Body of pancreas (tissue), 4 donors: ENCODE measurements at places on chromosomes 7 and 10.

- no peaks in the 10 kb centered on the region for H3K36me3 ChIP-seq
- H3K4me3 ChIP-seq: no peak overlapping the region
- no peaks in the 10 kb centered on the region for H3K4me1 ChIP-seq
- DNase-seq: no peak
Observed at GRCh38 chr10:121322776-121323175, 275.5 kb downstream of the FGFR2 start.

- no peak overlapping the region for H3K4me3 ChIP-seq
- DNase-seq: peak; percentile 84
- no peaks in the 10 kb centered on the region for H3K4me1 ChIP-seq
Observed at GRCh38 chr7:33895025-33895804, 10.1 kb upstream of the BMPER start.

- H3K4me1 ChIP-seq: peaks cover 11% of the 10 kb centered on the region
- no peak overlapping the region for H3K27ac ChIP-seq
- no peaks in the 10 kb centered on the region for H3K27me3 ChIP-seq
- H3K36me3 ChIP-seq: no peaks in the 10 kb centered on the region
- DNase-seq: peak; percentile 41
Observed at GRCh38 chr10:28722065-28722803, 44.9 kb downstream of the BAMBI start.

DNA sequence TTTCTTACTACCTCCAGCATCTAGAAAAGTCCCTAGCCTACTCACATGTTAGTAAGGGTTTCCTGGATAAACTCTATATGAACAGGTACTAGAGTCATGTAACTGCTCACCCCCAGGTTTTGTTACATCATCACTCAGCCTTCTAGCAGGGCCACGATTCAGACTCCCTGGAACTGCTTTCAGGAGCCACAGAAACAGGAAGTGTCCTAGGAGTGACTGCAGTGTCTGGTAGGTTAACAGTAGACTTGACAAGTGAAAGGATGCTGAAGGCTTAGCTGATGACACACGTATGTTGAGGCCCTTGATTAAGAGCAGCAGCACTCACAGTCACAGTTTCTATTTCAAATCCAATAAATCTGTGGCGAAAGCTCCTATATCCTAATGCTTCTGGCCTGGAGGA lies 101.2 kb downstream of the DNMBP start:
- H3K4me3 ChIP-seq: no peak overlapping the region
- H3K36me3 ChIP-seq: peaks cover 32% of the 10 kb centered on the region
- H3K4me1 ChIP-seq: peaks cover 17% of the 10 kb centered on the region
- DNase-seq: no peak

DNA sequence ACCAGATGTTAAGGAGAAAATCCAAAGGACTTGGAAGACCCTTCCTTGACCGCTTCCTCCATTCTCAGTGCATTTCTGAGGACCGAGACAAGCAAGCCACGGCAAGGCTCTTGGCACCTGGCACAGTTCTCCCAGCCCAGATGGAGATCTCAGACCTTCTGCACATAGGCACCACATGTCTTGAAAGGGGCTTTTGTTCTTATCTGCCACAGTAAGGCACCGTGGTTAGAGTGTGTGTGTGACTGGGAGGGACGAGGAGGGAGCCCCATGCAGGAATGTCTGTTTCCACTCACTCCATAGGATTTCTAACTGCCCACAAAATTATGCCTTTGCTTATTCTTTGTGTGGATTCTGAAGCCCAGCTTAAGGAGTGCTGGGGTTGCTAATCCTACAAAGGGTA lies 10.3 kb upstream of the WDR86 start:
- no peaks in the 10 kb centered on the region for H3K27me3 ChIP-seq
- no peaks in the 10 kb centered on the region for H3K4me1 ChIP-seq
- DNase-seq: no peak
- H3K36me3 ChIP-seq: no peaks in the 10 kb centered on the region

DNA sequence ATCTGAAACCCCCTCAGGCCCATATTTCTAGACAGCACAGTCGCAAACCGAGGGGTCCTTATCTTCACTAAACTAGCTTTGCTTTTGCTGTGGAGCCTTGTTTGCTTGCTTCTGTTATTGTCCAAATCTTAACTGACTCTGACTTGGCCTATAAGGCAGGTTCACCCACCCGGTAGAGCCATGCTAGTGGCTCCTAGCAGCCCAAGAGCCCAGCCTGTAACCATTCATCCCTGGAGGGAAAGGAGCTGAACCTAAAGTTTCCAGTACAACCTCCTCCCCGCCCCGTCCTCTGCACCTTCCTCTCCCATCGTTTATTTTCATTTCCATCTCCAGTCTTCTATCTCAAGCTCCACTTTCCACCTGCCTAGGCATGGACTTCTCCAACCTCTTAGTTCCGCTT lies 345.7 kb downstream of the PTPRN2 start:
- no peaks in the 10 kb centered on the region for H3K4me1 ChIP-seq
- DNase-seq: no peak
- H3K27me3 ChIP-seq: no peaks in the 10 kb centered on the region
- H3K36me3 ChIP-seq: no peaks in the 10 kb centered on the region

GRCh38 chr10:84933402-84933801 lies 605.0 kb downstream of the CCSER2 start:
- H3K4me1 ChIP-seq: no peaks in the 10 kb centered on the region
- no peaks in the 10 kb centered on the region for H3K36me3 ChIP-seq
- no peak for DNase-seq
- H3K27ac ChIP-seq: no peak overlapping the region
- no peak overlapping the region for H3K4me3 ChIP-seq

DNA sequence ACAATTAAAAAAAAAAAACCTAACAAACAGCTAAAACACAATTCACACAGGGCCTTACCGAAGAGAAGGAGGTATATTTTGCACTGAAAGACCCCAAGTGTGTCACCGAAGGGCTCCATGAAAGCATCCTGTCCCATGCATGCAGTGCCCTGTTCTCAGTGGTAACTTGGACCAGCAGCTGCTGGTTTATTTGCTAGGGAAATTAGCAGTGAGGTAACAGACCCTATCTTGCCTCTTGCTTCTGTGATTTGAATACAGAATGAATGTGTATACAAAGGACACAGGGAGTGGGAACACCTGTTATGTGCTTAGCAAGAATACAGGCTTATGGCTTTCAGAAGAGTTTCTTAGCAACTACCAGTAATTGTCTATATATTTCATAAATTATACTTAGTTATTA lies at the start of gene HEPACAM2:
Gene HEPACAM2 (minus strand): TSS at position 160 of the 400 bp plus-strand sequence.
- H3K4me3 ChIP-seq: no peak within 1 kb of the TSS
- H3K27me3 ChIP-seq: no peaks in the 10 kb centered on the region
- H3K36me3 ChIP-seq: no peaks in the 10 kb centered on the region
- no peak within 1 kb of the TSS for H3K27ac ChIP-seq
- no peak for DNase-seq

GRCh38 chr7:71626206-71626605 lies 494.3 kb downstream of the GALNT17 start:
- no peak overlapping the region for H3K27ac ChIP-seq
- no peaks in the 10 kb centered on the region for H3K27me3 ChIP-seq
- H3K4me3 ChIP-seq: no peak overlapping the region
- no peaks in the 10 kb centered on the region for H3K36me3 ChIP-seq
- no peaks in the 10 kb centered on the region for H3K4me1 ChIP-seq
- DNase-seq: no peak

DNA sequence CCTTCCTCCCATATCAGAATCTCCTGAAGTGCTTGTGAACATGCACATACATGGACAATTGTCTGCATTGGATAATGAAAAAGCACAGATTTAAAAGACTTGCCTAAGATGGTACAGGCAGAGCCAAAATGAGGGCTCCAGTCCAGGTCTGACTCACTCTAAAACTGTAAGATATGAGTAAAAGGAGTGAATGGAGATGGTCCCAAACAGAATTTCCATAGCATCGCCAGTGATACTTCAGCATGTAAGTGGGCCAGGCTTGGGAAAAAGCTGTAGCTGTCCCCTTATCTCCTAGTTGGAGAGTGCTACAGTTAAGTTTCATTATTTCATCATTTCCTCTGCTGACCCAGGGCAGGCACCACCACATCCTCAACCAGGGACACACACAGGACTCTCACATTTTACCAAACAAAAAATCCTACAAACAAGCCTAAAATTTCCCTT lies 26.4 kb upstream of the IL6 start:
- no peak overlapping the region for H3K27ac ChIP-seq
- no peaks in the 10 kb centered on the region for H3K36me3 ChIP-seq
- no peaks in the 10 kb centered on the region for H3K27me3 ChIP-seq
- no peak for DNase-seq
- H3K4me1 ChIP-seq: no peaks in the 10 kb centered on the region

DNA sequence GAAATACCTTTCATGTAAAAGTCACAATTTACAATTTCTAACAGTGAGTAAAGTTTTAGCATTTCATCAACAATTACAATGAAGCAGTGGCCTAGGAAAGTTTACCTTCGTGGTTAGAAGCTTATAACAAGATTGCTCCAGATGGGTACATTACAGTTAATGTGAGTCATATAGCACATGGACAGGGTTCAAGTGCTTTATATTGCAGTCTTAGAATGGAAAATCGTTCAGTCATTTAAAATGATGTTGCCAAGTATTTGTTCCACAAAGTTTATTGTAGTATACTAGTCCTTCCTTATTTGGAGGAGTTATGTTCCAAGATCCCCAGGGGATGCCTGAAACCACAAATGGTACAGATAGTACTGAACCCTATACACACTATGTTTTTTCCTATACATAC lies 174.6 kb upstream of the TARP start:
- no peak overlapping the region for H3K4me3 ChIP-seq
- H3K4me1 ChIP-seq: no peaks in the 10 kb centered on the region
- H3K27ac ChIP-seq: no peak overlapping the region
- DNase-seq: no peak
- H3K27me3 ChIP-seq: no peaks in the 10 kb centered on the region
- H3K36me3 ChIP-seq: no peaks in the 10 kb centered on the region

DNA sequence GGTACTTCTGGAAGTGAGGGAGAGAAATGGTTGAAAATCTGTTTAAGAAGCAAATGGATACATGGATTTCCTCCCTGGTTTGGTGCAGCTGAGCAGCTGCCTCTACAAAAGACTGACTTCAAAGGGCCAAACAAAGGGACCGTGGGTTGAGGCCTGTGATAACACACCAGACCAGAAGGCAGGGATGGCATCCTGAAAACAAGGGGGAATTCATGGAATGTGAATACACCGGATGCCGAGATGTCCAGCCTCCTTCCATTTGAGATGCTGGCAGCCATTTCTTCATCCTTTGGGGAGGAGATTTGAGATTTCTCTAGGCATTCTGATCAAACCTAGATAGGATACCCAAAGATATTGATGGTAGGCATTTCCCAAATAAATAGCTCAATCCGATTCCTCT lies 36.9 kb downstream of the TAF3 start:
- no peak overlapping the region for H3K4me3 ChIP-seq
- no peaks in the 10 kb centered on the region for H3K27me3 ChIP-seq
- H3K4me1 ChIP-seq: peaks cover 26% of the 10 kb centered on the region
- H3K36me3 ChIP-seq: no peaks in the 10 kb centered on the region
- no peak overlapping the region for H3K27ac ChIP-seq

GRCh38 chr10:72322280-72323058 lies 32.2 kb downstream of the DNAJB12 start:
- H3K27ac ChIP-seq: no peak overlapping the region
- no peaks in the 10 kb centered on the region for H3K27me3 ChIP-seq
- H3K4me3 ChIP-seq: no peak overlapping the region
- no peak for DNase-seq
- no peaks in the 10 kb centered on the region for H3K36me3 ChIP-seq

- peak within 1 kb of the TSS; percentile 89 for H3K4me3 ChIP-seq
- DNase-seq: peak; percentile 86
- peaks cover 14% of the 10 kb centered on the region for H3K4me1 ChIP-seq
- H3K27ac ChIP-seq: peak within 1 kb of the TSS; percentile 70
Observed at GRCh38 chr7:99551767-99552463, at the start of gene FAM200A. Gene FAM200A (minus strand): TSS chr7:99552114. CDS start chr7:99548407, 3,707 bp downstream.

GRCh38 chr10:117488004-117488403 lies 54.5 kb upstream of the EMX2 start:
- no peaks in the 10 kb centered on the region for H3K4me1 ChIP-seq
- H3K36me3 ChIP-seq: no peaks in the 10 kb centered on the region
- no peak for DNase-seq
- H3K27ac ChIP-seq: no peak overlapping the region

GRCh38 chr10:128981251-128981650 lies 485.8 kb upstream of the MGMT start:
- DNase-seq: no peak
- H3K4me3 ChIP-seq: no peak overlapping the region
- H3K27me3 ChIP-seq: no peaks in the 10 kb centered on the region
- H3K4me1 ChIP-seq: no peaks in the 10 kb centered on the region
- no peak overlapping the region for H3K27ac ChIP-seq
- no peaks in the 10 kb centered on the region for H3K36me3 ChIP-seq

DNA sequence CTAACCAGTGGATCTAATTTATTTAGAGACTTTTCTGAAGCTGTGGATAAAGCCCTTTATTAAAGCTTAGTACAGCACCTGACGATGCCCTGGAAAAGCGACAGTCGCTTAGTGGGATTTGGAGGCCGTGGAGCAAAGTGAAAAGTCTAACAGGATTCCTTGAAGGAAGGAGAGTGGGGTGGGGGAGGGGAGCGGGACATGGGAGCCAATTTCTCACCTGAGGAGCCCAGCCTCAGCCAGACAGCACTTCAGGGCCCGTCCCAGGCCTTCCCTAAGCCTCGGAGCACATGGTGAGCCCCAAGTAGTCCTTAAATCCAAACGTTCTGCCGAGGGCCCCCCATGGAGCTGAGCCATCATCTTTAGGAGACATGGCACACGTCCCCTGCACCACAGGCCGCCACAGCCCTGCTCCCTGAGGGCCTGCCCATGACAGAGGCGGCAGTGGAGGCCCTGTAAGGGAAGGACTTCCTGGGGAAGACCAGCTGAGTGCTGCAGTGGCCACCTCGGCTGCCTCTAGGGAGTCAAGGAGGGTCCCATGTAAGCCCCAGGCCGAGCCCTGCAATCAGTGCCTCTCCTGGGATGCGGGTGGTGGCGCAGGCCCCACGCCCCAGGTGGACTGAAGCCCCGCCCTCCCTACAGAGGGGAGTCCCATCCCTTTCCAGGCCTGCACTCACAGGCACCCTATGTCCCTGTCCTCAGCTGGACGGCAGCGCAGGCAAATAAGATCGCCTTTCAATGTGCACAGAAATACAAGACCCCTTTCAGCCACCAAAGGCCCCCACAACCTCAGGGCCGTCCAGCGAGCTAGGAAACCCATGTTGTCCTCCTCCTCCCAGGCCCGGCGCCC lies 187.0 kb downstream of the MAD1L1 start:
- H3K4me1 ChIP-seq: no peaks in the 10 kb centered on the region
- H3K27ac ChIP-seq: no peak overlapping the region
- H3K36me3 ChIP-seq: no peaks in the 10 kb centered on the region
- no peaks in the 10 kb centered on the region for H3K27me3 ChIP-seq
- peak; percentile 6 for DNase-seq
- no peak overlapping the region for H3K4me3 ChIP-seq

DNA sequence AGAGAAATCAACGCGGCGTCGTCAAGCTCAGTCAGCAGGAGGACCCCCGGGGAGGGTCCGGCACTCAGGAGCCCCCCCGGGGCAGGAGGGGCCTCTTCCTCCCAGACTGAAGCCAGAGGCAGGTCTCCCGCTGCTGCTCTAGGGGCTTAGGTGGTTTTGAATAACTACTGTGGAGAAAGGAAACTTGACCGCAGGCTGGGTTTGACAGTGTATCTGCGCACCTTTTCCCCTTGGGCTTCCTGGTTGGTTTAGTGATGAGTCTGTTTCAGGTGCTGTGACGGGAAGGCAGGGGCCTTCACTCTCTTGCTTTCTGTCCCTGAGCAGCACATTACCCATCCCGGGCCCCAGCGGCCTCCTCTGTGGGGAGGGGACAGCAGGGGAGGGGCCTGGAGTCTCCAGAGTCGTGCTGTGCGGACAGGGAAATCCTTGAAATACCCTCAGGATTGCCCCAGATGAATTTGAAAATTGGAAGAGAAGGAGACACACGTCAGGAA lies 262.2 kb downstream of the ADARB2 start:
- no peak overlapping the region for H3K27ac ChIP-seq
- no peaks in the 10 kb centered on the region for H3K36me3 ChIP-seq
- H3K4me3 ChIP-seq: no peak overlapping the region
- H3K27me3 ChIP-seq: peaks cover 3% of the 10 kb centered on the region
- H3K4me1 ChIP-seq: no peaks in the 10 kb centered on the region
